Esophagus squamous epithelium (tissue), 5 donors: ENCODE measurements at places on chromosomes 1 and 21. TPM values are rescaled to one million over a fixed set of nuclear protein-coding genes. Genes with fewer than 3 reads are reported as not detected.
A peak's percentile ranks its signal among the peaks of the same experiment; 100 is the strongest.

The B3GALT5 gene
- 2.6 TPM for total RNA-seq

The WNT9A gene
- total RNA-seq: 1.7 TPM

The LCE1C gene
- not detected for total RNA-seq

GRCh38 chr1:239212811-239213220 lies 173.6 kb upstream of the CHRM3 start:
- no peaks in the 10 kb centered on the region for H3K27me3 ChIP-seq
- DNase-seq: no peak
- no peak overlapping the region for H3K4me3 ChIP-seq
- H3K27ac ChIP-seq: no peak overlapping the region
- H3K36me3 ChIP-seq: no peaks in the 10 kb centered on the region

DNA sequence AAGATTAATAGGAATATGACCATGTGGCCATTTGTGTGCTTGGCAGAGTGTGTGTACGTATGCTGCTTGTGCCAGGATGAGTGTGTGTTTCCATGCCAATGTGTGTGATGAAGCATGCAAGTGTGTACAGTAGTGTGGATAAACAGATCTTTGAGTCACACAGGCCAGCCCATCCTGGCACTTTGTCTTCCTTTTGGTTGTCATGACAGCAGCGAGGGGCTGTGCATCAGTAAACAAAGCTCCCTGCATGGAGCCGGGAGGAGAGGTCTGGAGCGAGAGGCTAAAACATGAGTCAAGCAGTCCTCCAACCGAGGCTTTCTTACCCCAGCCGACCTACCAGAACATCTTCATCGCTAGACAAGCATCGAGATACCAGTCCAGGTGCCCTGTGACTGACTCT lies 221.2 kb downstream of the CACNA1E start:
- no peaks in the 10 kb centered on the region for H3K36me3 ChIP-seq
- DNase-seq: no peak
- H3K4me3 ChIP-seq: no peak overlapping the region
- H3K27me3 ChIP-seq: peaks cover 13% of the 10 kb centered on the region
- H3K27ac ChIP-seq: no peak overlapping the region

GRCh38 chr1:1832820-1833219 lies 54.5 kb upstream of the NADK start:
- no peaks in the 10 kb centered on the region for H3K36me3 ChIP-seq
- H3K4me1 ChIP-seq: peaks cover 53% of the 10 kb centered on the region
- DNase-seq: no peak
- H3K27me3 ChIP-seq: no peaks in the 10 kb centered on the region

- H3K4me1 ChIP-seq: peaks cover 20% of the 10 kb centered on the region
- no peaks in the 10 kb centered on the region for H3K36me3 ChIP-seq
- no peaks in the 10 kb centered on the region for H3K27me3 ChIP-seq
- no peak for DNase-seq
These were observed 6.3 kb upstream of the ERRFI1 start for GRCh38 chr1:8032366-8032910.

DNA sequence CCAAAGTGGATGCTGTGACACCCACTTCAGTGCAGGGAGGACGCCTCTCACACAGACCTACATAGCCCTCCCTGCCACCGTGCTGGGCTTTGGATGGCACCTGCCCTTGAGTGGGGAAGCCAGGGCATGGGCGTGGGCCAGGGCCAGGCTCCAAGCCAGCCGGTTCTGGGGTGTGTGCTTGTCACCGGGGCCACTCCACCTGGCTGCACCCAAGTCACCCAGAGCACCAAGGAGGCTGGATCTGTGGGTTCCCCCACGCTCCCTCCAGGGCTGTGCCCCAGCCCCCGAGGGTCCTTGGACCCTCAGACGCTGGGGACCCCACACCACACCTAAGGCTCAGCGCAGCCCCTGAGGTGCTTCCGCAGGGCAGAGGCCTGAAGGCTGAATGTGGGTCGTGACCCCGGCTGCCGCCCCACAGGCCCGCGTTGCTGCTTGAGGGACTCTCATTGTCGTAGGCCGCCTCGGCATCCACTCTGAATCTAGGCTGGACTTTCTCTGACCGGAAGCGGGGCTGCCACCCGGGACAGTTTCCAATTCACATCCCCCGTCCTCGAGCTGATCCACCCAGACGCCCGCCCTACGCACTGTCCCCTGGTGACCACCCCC lies 1.5 kb downstream of the MXRA8 start:
- H3K4me1 ChIP-seq: peaks cover 49% of the 10 kb centered on the region
- peak overlapping the region; percentile 61 for H3K4me3 ChIP-seq
- H3K36me3 ChIP-seq: no peaks in the 10 kb centered on the region
- peaks cover 12% of the 10 kb centered on the region for H3K27me3 ChIP-seq

DNA sequence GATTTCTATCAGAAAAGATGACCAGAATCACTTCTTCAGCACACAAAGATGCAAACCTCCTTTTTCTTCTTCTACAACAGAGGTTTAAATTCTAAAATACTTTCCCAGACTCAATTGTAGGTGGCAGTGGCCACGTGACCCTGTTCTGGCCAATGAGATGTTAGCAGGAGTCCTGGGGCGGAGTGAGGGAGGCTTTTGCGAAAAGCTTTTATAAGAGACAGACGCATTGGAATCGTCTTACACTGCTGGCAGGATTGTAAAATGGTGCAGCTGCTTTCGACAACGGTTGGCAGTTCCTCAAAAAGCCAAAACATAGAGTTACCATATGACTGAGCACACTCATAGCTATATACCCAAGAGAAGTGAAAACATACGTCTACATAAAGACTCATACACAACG lies 87.0 kb upstream of the MAGI3 start:
- H3K4me1 ChIP-seq: peaks cover 3% of the 10 kb centered on the region
- no peak overlapping the region for H3K4me3 ChIP-seq
- H3K36me3 ChIP-seq: no peaks in the 10 kb centered on the region
- no peak for DNase-seq
